Anterior cingulate cortex (tissue), 58 donors: ENCODE measurements at places on chromosomes 5 and 9.

DNA sequence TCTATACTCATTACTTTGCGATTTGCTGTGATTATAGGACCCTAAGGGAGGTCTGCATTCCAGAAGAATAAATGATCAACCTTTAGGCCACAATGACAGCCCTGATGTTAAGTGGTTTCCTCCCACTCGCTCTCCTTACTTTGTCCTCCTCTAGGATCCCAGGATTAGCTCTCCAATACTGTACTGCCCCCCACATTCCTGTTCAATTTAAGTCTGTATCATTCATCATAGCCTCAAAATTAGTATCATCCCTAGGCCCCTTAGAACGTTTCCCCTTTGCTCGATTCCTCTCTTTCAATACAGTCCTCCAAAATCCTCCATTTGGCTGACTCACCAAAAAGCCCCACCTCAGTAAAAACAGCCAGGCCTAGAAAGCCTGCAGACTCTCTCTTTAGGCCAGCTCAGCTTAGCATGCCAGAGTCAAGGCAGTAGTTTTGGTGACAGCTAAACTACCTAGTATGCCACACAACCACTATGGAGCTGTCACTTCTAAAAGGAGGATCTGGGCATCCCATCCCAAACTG is 24.4 kb downstream of the RNF145 start:
- DNase-seq = no peak

DNA sequence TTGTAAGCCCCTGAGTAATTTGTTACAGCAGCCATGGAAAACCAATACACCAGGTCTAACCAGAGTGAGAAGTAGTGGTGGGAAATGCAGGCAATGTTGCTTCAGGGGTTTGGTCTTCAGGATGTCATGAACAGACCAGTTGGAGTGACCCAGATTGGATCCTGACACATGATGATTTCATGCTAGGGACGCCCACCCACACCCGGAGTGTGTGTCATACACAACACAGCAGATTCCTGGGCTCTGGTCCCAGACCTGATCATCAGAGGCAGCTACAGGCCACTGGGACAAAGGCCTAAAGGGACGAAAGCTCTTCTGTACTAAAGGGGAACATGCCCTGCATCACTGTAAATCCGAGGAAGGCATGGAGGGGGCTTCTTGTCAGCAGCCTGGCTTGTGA is 194.2 kb downstream of the NSG2 start:
- DNase-seq = no peak

DNA sequence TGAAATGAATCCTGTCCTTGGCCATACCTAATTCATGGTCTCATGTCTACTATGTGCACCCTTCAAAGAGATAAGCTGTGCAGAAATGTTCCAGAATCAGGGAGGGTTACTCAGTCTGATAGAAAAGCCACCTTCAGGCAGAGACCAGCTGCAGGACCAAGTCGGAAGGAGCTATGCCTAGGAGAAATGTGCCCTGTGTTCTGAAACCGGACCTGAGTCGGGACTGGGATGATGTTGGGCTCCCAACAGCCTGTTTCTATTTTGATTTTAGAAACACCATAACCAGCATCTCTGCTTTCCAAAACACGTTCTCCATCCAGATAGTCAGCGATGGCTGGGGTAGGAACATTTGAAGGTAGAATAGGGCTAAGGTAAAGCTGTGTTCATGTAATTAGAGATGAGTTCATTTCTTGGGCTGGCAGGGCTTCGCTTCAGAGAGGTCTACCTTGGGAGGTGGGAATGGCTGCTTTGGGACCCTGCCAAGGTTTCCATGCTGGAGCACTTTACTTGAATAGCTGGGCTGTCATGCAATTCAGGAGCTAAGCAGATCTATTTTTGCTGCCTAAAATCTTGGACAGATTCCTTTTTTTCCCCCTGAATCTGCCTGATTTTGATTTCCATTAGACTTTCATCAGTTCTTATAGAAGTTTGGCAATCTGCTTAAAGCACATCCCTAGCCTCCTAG is 2.8 kb downstream of the ADCY2 start:
- DNase-seq = no peak

DNA sequence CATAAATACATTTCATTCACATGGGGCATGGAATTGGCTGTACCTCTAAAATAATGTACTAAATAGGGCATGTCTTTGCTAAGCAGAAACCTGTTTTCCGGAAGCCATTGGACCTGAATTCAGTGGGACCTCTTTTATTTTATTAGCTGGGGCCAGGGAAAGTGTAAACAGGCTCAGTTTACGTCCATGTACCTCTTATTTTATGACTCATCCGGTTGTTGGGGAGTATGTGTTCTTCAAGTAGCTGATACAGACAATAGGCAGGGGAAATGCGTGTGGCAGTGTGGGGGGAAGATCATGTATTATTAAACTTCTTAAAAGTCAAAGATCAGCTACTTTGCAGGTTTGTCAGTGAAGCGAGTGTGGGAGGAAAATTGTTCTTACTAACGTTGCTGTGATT is 1.4 kb upstream of the GDNF start:
- no peak for DNase-seq

- no peak for DNase-seq
Observed at GRCh38 chr5:14153932-14154731, 11.0 kb downstream of the TRIO start.

DNA sequence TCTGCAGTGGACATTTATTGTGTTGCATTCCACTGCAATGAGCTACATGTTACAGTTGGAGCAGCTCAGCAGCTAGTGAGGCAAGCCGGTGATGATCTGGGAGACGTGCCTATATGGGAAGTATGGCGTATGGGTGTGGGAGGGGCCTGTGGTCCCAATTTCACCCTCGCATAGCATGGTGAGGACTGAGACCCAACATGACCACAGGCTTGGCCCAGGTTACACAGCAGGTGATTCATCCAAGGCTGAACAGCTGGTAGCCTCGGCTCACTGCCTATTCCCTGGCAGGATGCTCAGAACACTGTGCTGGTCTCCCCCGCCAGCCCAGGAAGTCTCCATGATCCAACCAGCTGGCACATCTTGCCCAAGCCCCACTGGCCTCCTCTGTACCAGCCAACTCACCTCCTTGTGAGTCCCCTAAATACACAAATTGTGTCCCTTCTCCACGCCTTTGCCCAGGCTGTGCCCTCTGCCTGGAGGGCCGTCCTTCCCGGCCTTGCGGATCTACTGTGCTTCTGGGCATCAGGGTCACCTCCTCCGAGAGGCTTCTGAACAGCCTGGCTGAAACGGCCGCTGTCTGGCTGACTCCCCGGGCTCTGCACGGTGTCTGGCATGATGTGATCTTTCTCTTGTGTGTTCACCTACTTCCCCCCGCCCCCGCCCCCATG is 81.4 kb downstream of the NSUN2 start:
- DNase-seq = no peak

DNA sequence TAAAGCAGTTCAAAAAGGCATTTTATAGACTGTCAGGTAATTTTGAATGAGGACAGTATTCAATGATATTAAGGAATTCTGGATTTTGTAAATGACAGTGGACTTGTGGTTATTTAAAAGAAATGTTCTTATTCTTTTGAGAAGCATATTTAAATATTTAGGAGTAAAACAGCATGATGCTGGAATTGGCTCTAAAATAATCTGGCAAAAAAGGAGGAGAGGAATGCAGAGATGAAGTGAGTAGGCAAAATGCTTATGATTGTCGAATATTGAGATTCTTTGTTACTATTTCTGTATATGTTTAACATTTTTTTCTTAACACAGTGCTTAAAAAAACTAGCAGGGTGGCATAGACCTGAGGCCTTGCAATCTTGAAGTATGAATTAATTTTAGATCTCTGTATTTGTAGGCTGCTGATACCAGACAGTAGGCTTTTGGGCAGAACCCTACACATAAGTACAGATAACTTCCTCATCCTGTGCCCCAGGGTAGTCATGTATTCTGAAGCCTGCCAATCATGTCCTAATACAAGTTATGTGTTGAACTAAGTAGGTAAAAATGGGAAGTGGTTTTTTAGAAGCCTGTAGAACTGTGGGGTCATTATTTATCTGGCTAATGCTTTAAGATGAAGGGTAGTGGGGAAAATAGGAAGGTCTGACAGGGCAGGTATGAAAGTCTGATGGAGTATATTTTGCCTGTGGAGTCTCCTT is 9.4 kb downstream of the CD180 start:
- no peak for DNase-seq

- peak; percentile 38 for DNase-seq
Observed at GRCh38 chr9:75892216-75892911, 1.9 kb downstream of the PCSK5 start.

- no peak for DNase-seq
Observed at GRCh38 chr9:137445930-137446431, 4.8 kb upstream of the ENTPD8 start.

- no peak for DNase-seq
Observed at GRCh38 chr5:116446356-116447005, 128.1 kb downstream of the SEMA6A start.

DNA sequence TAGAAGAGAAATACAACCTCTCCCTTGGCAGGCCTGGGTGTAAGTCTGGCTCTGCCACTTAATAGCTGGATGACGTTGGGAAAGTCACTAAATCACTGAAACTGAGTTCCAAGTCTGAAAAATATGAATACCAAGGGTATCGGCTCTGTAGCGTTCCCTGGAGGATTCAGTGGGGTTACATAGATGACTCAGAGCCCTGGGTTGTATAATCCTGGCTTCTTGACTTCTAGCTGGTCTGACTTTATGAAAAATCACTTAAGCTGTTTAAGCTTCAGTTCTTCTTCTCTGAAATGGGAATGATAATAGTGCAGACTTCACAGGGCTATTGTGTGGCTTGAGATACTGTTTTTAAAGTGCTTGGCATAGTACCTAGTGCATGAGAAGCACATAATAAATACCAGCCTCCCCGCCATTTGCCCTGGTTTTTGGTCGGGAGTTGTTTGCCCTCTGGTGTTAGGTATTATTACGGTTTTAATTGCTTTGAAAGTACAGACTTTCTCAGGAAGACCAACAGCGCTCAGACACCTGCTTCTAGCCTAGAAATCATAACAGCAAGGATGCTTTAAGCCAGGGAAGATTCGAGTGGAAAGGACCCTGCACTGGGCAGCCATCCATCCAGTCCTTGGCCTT is 43.0 kb downstream of the CYFIP2 start:
- no peak for DNase-seq

- DNase-seq = no peak
Observed at GRCh38 chr5:21688655-21689054, 1164.5 kb downstream of the CDH12 start.
